ENCODE measurements at places on chromosomes 2 and 18.

DNA sequence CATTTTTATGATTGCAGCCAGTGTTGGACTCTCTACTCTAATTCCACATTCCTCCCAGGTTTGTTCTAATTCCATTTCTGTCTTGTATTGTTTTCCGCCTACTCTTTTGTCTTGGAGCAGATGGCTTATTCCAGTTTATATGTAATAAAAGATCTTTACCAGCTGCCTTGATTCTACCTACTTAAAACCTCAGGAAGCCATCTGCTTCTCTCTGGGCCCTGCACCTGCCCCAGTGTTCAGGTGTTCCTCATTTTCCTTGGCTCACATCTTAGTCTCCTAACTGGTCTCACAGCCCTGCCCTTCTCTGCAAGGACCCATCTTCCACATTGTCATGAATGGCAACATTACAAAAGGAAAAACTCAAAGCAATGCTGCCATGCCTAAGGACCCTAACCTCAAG, 21.0 kb upstream of the IL37 start:
- no peak for DNase-seq

- no peak for DNase-seq
Measured at GRCh38 chr2:127226520-127227263, 6.6 kb upstream of the CYP27C1 start.

DNA sequence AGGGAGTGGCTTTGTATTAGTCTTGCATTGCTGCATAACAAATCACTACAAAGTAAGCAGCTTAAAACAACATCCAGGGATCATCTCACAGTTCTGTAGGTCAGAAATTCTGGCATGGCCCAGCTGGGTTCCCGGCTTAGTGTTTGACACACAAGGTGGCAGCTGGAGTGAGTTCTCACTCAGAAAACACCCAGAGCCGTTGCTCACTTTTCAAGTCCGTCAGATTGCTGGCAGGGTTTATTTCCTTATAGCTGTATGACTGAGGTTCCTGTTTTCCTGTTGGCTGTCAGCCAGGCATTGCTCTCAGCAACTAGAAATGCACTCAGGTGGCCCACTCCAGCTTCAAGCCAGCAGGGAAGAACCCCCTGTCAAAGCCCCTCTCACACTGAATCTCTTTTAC, 324.1 kb downstream of the CCDC178 start:
- DNase-seq = no peak

- DNase-seq = no peak
Measured at GRCh38 chr2:9895669-9896590, 52.7 kb downstream of the TAF1B start.

- DNase-seq = no peak
Measured at GRCh38 chr2:105644174-105644980, 100.3 kb upstream of the NCK2 start.

DNA sequence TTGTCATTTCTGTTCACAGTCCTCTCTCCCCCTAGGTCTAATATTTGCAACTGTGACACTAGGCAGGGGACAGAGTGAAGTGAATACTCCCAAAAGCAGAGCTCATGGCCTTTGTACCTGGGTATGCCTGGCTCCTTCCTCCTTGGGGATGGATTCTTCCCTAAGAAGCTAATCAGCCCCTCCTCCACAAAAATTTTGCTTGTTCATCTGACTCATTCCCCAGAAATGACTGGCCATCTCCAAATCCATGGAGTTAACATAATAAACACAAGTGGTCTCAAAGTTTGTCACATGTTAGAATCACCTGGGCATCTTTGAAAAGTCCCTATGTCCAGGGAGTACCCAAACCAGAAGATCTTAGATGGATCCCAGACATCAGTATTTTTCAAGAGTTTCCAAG, 65.3 kb downstream of the SUCLG1 start:
- no peak for DNase-seq

DNA sequence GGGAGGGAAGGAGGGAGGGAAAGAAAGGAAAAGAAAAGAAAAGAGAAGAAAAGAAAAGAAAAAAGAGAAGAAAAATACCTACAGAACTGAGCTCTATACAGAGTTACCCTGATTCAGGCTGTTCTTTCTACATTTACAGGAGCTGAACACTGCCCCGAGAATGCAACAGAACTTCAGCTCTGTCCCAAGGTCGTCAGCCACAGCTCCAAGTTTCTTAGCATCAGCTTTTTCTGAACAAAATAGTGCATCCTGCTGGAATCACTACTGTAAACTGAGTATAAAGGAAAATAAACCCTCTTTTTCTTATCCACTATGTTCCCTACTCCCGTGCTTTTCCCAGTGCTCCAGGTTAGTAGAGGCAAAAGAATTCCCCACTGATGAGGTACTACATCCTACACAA, 4.7 kb upstream of the PPP4R1 start:
- no peak for DNase-seq

DNA sequence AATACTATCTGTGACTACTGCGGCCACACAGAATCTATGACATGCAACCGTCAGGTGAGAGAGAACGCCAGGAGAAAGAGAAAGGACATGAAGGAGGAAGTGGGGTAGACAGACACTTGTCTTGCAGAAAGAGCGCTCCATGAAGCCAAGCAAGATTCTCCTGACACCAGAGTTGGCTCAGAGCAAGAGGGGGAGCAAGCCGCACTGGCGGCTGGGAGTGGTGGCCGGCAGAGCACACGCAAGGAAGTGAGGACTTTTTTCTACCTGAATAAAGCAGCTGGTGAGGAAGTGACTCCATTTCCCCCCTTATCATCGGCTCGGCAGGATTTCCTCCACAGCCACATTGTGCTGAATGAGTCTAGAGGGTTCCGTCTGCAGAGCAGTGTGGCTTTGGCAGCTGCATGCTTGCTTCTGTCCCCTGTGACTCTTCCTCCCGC, 181.6 kb downstream of the BCL2 start:
- no peak for DNase-seq

GRCh38 chr18:23799540-23799939, 110.3 kb downstream of the LAMA3 start:
- no peak for DNase-seq

DNA sequence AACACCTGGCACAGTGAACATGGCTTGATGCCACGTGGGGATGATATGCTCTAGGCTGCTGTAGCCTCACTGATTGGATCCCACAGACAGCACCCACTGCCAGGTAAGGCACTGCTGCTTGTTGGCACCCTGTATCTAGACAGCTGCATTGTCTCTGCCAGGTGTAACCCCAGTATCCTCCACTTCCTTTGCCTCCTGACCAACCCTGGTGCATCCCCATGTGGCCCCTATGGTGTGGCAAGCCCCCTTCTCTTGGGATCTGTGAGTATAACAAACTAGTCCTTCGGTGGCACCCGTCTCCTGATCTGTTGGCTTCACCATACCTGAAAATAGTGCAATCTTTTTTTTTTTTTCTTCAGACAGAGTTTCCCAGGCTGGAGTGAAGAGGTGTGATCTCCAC, 11.1 kb downstream of the TEX51 start:
- no peak for DNase-seq

DNA sequence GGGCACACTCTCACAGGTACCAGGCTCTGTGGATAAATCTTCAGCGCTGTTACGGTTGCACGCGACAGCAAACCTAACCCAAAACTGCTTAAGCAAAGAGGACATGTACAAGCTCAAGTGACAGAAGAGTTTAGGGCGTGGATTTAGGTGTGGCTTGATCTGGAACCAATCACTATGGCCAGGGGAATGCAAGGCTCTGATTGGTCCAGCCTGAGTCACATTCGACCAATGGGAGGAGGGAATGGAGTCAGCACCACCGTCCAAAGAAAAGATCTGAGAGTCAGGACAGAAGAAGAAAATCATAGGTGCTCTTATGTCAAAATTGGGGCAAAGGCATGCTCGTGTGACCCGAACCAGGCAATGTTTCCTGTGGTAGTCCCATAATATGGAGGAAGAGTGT, 139.0 kb downstream of the TRIM43 start:
- no peak for DNase-seq

GRCh38 chr2:21467280-21467818, 343.6 kb downstream of the TDRD15 start:
- DNase-seq = no peak

GRCh38 chr18:6947338-6948030, 170.1 kb downstream of the LAMA1 start:
- no peak for DNase-seq

- no peak for DNase-seq
Measured at GRCh38 chr2:160471950-160472349, 21.7 kb downstream of the RBMS1 start.

DNA sequence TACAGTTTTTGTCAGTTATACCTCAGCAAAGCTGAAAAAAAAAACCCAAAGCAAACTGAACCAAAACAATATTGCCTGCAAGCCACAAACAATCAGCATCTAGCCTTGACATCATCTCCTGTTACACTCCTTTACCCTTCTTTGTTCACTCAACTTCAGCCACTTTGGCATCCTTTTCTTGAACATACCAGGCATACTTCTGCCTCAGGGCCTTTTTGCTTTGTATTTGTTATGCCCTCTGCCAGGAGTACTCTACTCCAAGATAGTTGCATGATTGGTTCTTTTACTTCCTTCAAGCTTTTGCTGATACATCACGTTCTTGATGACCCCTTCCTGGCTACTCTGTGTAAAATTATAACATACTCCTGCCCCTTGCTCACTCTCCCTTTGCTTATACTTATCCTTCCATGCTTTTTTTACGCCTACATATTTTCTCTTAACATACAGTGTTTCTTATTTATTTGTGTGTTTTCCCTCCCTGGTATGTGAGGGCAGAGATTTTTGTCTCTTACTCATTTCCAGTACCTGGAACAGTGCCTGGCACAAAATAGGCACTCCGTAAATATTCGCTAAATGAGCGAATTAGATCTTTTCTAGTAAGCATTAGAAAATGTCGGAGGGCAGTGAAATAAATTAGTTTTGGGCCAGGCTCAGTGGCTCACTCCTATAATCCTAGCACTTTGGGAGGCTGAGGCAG, 12.7 kb downstream of the ABI2 start:
- DNase-seq = no peak

GRCh38 chr18:55124078-55124763, 165.0 kb upstream of the CCDC68 start:
- DNase-seq = no peak

GRCh38 chr2:189022053-189022481, 47.9 kb downstream of the COL3A1 start:
- no peak for DNase-seq

DNA sequence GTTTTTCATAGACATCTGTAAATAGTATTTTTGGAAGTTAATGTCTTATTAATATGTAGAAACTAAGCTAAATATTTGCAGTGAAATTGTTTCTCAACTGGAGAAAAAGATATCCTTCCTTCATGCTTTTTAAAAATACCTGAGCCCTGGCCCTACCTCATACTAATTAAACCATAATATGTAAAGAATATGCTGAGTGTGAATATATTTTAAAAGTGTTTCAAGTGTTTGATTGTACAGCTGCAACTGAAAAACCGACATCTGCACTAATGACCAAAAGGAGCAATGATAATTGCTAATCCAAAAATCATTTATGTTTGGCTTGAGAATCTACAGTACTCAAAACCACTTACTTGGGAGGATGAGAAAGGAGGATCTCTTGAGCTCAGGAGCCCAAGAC, 156.7 kb downstream of the MBD5 start:
- DNase-seq = no peak

DNA sequence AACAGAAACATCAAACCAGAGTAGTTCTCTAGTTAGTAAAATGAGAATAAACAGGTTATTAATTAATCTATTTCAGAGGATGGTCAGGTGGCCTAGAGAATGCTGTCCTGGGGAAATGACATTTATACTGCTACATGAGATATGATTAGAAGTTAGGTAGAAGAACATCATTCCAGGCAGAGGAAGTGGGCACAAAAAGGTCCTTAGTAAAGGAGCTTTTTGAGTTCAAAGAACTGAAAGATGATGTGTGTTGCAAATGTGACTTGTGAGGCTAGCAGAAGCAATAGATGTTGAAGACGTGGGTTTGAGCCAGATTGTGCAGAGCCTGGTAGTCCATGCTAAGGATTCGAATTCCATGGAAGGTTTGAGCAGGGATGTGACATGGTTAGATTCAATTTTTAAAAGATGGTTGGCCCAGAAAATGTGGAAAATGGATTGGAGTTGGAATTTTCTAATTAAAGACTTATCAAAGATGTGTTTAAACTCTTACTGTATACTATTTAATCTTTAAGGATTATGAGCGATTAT, 34.2 kb downstream of the RAB10 start:
- DNase-seq = no peak

GRCh38 chr2:241096979-241097378, 5.1 kb downstream of the MTERF4 start:
- no peak for DNase-seq

- DNase-seq = no peak
Measured at GRCh38 chr2:21599417-21599816, 475.6 kb downstream of the TDRD15 start.

GRCh38 chr2:120733238-120733932, 2.3 kb upstream of the GLI2 start:
- no peak for DNase-seq

DNA sequence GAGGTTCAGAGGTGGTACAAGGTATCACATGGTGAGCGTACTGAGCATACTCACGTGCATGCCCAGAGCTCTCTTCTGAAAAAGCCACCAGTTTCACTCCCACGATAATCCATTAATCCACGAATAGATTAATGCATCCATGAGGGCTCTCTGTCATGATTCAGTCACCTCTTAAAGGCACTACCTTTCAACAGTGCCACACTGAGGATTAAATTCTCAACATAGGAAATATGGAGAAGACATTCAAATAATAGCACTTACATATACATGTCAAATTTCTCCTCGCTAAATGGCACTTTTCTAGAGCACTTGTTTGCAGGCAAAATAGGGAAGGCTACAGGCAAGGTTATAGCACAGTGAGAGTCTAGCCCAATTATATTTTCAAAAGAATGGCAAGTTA, 825.9 kb downstream of the TRIB2 start:
- DNase-seq = no peak

- no peak for DNase-seq
Measured at GRCh38 chr2:195662138-195662537, 5.1 kb downstream of the SLC39A10 start.
